ENCODE measurements at places on chromosomes 2 and 18.
A peak's percentile ranks its signal among the peaks of the same experiment; 100 is the strongest.

GRCh38 chr2:240455647-240456446, 20.4 kb downstream of the GPC1 start:
- DNase-seq, result no peak

DNA sequence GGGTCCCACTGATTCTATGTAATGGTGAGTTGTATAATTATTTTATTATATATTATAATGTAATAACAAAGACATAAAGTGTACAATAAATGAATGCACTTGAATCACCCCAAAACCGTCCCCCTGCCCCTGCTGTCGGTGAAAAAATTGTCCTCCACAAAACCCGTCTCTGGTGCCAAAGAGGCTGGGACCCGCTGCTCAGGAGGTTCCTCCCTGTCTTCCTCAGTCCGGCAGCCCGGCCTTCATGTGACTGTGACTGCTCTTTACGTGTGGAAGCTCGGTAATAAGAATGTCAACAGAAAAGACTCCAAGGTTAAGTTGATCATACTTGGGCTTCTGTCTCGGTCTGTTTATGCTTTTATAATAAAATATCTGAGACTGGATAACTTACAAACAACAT, 32.7 kb upstream of the ADNP2 start:
- no peak for DNase-seq

GRCh38 chr2:219218732-219219701, at the start of gene ABCB6:
Gene ABCB6 (minus strand): TSS chr2:219218958. CDS start chr2:219218673, 285 bp downstream.
- peak; percentile 87 for DNase-seq

GRCh38 chr2:193808877-193809276, 1614.1 kb upstream of the TMEFF2 start:
- no peak for DNase-seq

DNA sequence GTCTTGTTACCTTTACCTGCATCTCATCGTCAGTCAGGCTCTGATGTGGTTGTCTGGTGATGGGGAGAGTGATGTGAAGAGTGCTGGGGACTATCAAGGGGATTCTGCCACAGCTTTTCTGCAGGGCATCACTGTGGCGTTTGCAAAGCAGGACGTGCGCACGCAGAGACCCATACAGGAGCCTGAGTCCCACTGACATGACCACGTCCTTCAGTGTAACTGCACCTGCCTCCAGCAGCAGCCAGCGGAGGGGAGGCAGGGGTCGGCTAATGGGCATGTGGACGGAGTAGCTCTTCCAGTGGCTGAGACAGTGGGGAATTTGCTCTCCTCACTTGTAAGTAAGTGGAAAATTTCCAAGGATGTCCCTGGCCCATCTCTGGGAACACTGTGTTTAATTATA, 6.5 kb downstream of the ALKAL2 start:
- no peak for DNase-seq

Data from right renal cortex interstitium (tissue), 3 donors.